Astrocyte of the hippocampus (primary cell): ENCODE measurements at places on chromosomes 5 and 9.

DNA sequence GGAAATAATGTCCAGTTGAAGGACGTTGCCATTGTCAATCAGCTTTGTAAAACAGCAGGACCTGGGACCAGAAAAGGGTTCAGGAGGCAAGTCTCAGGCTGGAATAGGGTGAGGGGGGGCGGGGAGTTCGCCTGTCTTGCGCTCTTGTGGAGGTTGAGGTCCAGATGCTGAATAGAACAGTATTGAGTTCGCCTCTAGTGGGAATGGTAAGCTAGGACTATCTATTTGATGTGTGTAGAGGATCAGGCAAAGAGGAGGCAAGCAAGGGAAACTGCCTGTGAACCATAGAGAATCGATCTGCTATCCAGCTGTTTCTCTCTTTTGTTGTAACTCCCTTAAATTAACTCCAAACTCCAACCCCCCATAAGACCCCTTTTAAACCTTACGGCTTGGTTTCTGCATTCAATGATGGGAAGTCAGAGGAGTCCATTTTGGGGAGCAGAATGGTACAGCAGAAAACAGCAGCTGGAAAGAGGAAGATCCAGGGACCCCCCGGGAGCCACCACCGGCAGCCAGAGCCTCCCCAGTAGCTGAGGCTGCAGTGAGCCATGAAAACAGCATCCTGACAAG is 133.7 kb downstream of the SLC28A3 start:
- no peak for DNase-seq

DNA sequence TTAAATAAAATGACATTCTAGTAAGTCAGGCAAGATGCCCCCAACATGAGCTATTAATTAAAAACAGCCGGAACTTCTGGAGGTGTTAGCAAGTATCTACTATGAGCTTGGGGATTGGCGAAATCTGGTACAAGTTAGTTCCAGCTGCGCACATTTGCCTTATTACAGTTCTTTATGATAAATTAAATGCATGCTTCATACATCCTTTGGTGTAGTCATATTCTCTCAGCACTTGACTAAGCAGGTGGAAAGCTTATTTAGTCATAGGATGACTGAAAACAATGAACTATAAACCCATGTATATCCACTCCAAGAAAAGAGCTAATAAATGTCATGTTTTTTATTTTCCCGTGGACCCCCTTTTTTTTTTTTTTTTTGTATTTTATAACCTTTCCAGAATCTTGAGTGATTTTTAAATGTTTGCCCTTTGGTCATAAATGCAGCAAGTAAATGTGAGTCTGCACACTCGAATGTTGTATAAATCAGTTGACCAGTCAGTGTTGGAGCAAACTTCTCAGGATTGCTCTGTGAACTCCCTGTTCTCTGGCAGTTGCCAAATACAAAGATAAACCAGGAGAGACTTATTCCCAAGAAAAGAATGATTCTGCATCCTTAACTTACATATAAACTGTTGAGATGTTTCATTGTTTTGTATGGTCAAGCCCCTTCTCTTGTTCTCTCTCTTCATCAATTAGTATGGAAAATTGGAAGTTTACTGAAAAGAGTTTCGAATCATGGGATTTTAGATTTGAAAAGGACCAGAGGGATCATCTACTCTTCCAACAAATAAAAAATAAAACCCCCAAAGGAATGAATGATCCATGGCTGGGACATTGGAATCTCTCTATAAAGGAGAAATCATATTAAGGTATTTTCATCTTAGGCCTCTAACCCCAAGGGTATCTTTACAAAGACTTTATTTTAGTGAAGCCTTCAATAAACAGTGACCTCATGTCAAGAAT is 38.3 kb downstream of the PIK3R1 start:
- no peak for DNase-seq

DNA sequence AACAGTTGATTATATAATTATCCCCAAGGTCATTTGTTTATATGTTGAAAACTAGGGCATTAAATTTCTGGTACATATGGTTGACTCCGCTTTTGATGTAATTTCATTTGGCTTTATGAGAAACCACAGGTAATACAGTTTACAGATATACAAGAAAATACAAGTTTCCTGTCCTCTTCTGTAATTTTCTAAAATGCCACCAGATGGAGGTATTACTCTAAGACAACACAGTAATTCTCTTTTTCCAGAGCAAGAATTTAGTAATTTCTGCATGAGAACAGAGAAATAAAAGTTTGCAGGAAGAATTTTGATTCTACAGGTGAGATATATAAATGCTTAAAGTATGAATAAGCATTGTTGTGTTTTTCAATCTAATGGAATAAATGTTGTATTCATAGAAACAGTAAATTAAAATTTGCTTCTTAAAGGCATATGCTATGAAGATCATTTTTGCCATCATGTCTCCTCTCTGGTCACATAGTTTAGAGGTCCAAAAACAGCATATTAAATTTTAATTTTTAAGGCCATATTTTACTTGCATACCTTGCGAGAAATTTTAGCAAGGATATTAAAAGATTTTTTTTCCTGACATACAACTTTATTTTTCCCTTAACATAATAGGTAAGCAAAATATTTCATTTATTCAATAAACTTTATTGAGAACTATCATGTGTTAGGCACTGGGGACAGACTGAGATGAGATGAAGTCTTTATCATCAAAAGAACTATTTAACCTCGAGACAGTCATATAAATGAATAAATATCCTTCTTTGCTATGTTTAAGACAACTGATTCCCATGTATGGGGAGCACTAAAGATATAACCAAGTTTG is 22.7 kb downstream of the CHD1 start:
- DNase-seq = peak; percentile 59

DNA sequence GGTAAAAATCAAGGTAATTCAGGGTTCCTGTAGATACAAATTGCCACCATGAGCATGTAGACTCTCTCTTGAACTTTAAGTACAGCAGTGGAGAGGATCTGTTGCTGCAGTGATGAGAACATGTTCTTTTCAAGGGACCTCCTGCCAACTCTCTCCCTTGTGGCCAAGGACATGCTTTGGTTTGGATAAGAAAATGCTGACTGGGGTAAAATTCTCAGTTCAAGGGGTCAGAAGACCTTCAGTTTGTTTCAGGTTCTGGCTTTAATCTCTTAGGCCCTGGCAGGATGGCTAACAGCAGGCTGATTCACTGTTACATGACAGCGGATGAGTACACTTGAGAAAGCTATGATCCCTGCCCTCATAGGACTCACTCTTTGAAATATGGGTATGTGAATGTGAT is 299.2 kb upstream of the NMUR2 start:
- DNase-seq = no peak

- DNase-seq = no peak
Observed at GRCh38 chr5:175471628-175472027, 6.7 kb upstream of the SFXN1 start.

GRCh38 chr5:153209016-153209415 is 281.5 kb upstream of the GRIA1 start:
- no peak for DNase-seq

GRCh38 chr5:75482482-75482881 is 28.9 kb downstream of the CERT1 start:
- DNase-seq = no peak

DNA sequence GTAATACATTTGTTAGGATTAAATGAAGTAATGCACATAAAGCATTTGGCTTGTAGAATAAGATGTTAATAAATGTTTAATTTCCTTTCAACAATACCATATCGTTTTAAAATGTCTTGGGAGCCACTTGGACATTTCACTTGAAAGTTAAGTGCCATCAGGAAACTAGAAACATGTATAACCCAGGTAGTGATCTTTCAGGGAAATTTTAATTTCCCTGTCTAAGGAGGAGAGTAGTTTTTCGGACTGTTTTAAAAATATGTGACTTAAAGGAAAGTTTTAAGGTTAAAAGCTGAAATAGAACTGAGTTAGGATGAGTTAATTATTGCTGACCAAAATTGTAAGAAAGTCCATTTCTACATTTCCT is 18.0 kb downstream of the CDC42SE2 start:
- DNase-seq = no peak

DNA sequence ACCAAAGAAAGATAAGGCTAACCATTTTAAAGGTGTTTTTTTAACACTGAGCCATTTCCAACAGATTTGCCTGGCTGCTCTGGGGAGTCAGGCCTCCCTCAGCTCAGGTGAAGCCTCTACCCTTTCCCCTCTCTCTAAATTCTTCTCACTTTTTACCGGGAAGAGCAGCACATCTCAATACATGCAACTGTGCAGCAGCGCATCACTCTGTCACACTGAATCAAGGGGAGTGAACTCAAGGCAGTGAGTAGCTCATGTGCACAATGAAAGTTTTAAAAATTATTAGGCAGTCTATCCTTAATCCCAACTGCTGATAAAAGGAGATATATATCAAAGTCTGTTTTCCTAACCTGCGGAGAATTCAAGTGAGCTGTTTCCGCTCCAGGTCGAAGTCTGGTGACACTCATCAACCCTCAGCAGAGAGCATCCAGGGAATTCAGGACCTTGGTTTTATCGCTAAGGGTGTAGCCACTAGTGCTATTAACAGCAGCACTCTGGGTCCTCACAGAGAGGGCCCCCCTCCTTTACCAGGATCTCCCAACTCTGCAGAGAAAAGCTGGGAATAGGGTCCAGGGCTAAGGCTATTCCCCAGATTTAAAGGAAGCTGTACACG is 1.0 kb downstream of the CEMIP2 start:
- DNase-seq = peak; percentile 28

DNA sequence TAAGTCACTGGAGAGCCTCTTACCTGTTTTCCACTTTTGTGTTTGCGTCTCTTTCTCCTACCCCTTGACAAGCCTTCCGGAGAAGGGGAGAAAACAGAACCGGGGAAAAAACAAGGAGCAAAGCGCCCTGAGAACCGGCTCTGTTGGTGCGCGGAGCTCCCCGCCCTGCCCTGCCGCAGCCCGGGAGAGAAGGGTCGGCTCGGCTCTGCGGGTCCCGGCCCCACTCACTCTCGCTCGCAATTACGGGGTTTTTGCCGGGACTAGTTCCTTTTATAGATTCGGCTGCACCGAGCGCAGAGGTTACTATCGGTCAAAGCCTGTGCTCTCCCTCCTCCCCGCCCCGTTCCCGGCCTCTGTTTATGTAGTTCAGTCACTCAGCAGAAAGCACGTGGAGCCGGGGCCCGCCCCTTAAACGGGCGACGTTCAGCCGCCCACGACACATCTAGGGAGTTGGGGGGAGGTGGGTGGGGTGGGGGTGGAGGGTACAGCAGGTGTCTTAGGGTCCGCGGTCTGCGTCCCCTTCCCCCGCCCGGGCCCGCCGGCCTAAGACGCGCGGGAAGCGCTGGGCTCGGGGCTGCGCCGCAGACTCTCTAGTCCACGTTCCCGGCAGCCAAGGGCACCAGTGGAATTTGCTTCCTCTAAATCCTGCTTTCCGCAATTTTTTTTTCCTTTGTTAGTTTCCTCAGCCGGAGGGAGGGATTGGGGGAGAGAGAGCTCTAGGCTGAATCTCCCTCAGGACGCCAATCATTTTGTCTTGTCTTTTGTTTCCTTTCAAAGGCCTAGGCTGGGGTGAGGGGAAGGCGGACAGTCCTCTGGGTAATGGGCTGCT is at the start of gene ABCA1:
Gene ABCA1 (minus strand): TSS at position 244 of the 829 bp plus-strand sequence. CDS start 24,476 bp downstream, outside the sequence.
- peak; percentile 93 for DNase-seq

DNA sequence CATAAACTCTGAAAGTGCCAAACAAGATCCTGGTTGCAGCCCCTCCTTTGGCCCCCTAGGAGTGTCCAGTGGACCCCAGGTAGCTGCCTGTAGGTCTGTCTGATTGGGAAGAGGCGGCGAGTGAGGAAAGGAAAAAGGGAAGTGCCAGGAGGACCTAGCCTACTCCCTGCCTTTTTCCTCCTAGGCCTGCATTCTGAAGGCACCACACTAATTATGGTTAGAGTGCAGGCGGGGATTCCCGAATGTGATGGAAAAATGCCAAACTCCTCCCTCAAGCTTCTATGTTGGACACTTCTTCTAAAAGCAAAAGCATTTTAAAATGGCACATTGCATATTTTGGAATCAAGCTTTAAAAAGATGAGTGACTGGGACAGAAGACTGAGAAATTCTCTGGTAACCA is 83.2 kb upstream of the SMIM15 start:
- peak; percentile 72 for DNase-seq

DNA sequence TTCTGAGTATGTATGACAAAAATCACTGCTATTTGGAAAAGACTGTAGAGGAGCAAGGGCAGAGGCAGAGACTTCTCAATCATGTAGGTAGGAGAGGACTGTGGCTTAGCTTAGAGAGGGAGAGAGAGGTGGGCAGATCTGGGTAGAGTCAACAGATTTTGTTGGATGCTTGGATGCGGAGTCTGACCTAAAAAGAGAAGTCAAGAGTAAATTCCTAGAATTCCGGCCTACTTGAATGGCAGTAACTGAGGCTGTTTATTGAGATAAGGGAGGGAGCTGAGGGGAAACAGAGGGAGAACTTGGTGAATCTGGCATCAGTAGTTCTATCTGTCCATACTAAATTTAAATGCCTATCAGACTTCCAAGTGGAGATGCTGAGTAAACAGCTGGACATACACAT is 2.4 kb downstream of the TICAM2 start:
- DNase-seq = peak; percentile 42

- DNase-seq = no peak
Observed at GRCh38 chr9:87718852-87719612, 6.9 kb upstream of the CTSL start.

DNA sequence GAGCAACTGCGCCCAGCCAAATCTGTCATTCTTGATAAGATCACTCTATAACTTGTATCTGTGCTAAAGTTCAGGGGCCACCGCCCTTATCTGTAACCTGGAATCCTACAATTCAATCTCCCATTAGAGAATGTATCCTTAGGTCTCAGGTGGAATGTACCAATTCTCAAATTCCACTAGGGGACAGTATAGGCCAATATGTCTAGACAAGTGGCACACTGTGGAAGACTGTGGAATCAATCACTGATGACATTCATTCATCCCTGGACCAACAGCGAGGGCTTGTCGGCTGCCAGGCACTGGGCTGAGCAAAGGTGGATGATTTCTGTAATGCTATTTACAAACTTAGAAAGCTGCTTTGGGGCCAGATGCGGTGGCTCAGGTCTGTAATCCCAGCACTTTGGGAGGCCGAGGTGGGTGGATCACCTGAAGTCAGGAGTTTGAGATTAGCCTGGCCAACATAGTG is 28.7 kb upstream of the MEGF9 start:
- peak; percentile 33 for DNase-seq

- DNase-seq = no peak
Observed at GRCh38 chr9:130718562-130718961, 25.0 kb downstream of the EXOSC2 start.

GRCh38 chr5:127602481-127602880 is 46.4 kb upstream of the CTXN3 start:
- no peak for DNase-seq

GRCh38 chr9:134193912-134194535 is 29.7 kb upstream of the RNU6ATAC start:
- DNase-seq = no peak

DNA sequence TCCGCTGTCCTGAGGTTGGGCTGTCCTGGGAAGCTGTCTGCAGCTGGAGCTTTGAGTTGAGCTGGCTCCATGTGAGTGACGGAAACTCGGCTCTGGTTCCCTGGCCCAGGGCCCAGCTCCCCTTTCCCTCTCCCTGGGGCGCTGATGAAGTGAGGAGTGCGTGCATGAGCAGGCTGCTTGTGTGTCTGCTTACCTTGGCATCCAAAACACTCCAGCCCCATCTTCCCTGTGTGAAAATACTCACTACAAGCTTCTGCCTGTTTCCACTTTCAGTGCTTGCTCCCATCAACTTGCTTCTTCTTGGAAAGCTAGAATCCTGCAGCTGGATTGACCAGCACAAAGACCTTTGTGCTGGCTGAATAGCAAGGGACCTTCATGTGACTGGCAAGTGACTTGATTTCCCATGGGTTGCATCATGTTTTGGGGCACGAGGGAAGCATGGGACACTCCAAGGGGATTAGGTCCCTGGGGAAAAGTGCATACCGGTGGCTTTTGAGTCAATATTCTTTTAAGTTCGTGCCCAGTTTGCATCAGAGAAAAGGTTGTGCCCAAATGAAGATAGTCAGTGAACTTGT is 198.1 kb downstream of the GADD45G start:
- peak; percentile 18 for DNase-seq

GRCh38 chr5:149563466-149563865 is 12.2 kb upstream of the CSNK1A1 start:
- no peak for DNase-seq
